H4 (cell line): ENCODE measurements at places on chromosomes 16 and 17. TPM values are rescaled to one million over a fixed set of nuclear protein-coding genes. Genes with fewer than 3 reads are reported as not detected.

SLC5A11 gene
- total RNA-seq = 0.50 TPM in 1 of 2 replicates, not detected in the other

DNA sequence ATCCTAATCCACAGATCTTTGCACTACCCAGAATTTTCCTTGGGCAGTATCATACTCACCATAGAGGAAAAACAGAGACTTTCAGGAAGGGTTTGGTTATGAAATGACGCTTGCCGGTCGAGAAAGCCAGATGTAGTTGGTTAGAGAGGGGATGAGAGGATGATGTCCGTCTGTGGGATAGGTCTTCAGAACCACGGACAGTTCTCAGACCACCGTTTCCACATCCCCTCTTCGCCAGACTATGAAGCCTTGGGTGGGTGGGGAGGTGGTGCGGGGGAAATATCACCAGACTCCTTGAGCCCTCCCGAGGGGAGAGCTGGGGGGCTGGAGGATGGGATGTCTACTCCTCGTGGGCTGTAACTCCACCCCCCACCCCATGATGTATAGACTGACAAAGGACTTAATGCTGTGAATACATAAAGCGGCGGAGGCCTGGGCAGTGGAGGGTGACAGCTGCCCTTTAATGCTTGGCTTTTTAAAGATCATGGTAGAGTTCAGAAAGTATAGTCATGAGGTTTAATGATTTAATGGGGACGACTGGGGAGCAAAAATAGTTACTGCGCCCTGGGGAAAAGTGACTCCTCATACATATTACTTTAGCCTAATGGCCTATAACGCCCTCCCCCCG, 96.6 kb downstream of the MRM1 start:
- no peak for DNase-seq

TP53TG3F gene
- not detected in 2 replicates for total RNA-seq

CWC25 gene
- 5.2 and 8.1 TPM in 2 replicates for total RNA-seq

DNA sequence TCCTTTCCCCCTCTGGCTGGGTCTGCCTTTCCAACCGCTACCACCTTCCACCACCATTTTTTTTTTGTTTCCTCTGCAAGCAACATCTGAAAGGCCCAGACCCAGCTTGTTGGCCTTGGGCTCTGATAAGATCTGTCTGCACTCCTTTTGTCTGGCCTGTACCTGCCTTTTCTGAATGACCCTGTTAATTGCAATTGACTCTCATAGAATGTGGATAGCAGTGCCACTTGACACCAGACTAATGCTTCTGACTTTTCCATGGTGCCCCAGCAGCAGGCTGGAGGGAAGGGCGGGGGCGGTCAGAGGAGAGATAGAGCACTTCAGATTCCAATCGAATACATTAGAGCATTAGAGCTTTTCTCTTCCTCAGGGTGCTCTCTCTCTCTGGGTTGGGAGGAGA, 538.9 kb downstream of the WWOX start:
- no peak for DNase-seq

CIITA gene
- 0.19 and 0.72 TPM in 2 replicates for total RNA-seq

- peak; percentile 51 for DNase-seq
Observed at GRCh38 chr16:1082266-1082951, 9.9 kb downstream of the SSTR5 start.

DNA sequence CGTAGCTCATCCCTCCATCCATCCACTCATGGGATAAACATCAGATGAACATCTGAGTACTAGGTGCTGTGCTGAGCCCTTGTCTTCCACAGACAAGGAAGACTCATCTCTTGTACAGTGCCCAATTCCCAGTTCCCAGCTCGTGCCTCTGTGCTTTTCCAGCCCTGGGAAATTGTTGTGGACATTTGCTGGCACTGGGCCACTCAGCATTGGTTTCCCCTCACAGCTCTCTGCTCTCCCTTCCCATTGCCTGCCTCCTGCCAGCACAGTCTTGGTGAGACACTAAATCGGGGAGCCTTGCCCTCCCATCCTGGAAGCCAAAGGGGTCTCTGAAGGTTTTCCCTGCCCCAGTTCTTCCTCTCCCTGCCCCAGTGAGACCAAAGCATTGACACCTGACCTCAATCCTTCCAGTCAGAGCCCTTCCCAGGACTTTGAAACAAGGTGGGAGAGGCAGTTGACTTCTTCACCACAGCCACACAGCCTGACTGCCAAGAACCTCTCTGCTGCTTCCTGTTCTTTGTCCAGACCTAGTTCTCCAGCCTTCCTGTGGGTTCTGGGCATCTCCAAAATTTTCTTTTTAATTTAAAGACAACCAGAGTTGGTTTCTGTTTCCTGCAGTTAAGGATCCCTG, 50.2 kb downstream of the WSB1 start:
- no peak for DNase-seq

GRCh38 chr17:77571155-77571981, 387.1 kb upstream of the TNRC6C start:
- DNase-seq = no peak

KCNH6 gene
- total RNA-seq = not detected in 2 replicates

- peak; percentile 34 for DNase-seq
Observed at GRCh38 chr16:17412221-17412620, 58.5 kb downstream of the XYLT1 start.

DNA sequence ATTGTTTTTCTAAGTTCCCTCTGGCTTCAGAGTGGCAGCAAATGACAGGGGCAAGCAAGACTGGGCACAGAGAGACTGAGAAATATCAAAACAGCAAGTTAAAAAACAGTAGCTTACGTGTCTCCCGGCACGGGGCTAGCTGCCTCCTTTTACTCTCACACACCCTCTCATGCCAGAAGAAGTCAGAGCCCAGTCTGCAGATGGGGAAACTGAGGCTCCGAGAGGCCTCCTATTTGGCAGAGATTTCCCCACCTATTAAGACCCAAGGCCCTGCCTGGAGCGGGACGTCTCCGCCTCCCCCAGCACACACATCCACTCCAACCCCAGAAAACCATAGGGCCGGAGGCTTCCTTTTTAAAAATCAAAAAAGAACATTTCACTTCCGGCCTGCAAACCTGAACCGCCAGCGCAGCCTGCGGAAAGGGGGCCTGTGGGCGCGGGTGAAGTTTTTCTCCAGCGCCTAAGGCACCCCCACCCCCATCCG, 832 bp downstream of the CARHSP1 start:
- no peak for DNase-seq

- no peak for DNase-seq
Observed at GRCh38 chr16:81553814-81554675, 109.4 kb downstream of the CMIP start.

CA5A gene
- total RNA-seq = not detected in 2 replicates

DNA sequence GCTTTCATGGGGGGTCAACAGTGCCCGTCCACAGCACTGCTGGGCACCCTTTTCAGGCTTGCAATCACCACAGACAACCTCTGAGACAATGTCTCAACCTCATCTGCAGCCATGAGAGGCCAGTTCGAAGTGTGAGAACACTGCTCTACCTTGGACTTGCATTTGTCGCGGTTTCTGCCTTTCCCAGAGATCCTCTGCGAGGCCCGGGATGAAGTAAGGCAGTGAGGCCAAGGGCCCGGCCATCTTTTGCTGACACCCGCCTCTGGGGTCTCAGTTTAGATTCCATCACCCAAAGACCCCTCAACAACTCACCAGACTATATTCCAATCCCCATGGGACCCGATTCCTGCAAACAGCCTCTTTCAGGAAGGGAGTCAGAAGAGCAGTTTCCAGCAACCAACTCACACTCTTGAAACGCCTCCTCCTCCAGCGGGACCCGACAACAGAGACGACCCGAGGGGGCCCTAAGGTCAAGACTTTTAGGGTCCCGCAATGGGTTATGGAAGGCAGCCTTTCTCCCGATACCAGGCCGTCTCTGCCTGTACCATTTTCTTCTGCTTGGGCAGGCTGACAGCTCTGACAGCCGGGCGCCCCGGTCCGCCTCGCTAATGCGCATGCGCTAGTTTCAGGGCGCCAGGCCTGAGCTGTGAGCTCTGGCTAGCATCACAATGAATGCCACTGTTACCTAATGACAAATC, 576.0 kb downstream of the KCNJ18 start:
- DNase-seq = no peak

DNA sequence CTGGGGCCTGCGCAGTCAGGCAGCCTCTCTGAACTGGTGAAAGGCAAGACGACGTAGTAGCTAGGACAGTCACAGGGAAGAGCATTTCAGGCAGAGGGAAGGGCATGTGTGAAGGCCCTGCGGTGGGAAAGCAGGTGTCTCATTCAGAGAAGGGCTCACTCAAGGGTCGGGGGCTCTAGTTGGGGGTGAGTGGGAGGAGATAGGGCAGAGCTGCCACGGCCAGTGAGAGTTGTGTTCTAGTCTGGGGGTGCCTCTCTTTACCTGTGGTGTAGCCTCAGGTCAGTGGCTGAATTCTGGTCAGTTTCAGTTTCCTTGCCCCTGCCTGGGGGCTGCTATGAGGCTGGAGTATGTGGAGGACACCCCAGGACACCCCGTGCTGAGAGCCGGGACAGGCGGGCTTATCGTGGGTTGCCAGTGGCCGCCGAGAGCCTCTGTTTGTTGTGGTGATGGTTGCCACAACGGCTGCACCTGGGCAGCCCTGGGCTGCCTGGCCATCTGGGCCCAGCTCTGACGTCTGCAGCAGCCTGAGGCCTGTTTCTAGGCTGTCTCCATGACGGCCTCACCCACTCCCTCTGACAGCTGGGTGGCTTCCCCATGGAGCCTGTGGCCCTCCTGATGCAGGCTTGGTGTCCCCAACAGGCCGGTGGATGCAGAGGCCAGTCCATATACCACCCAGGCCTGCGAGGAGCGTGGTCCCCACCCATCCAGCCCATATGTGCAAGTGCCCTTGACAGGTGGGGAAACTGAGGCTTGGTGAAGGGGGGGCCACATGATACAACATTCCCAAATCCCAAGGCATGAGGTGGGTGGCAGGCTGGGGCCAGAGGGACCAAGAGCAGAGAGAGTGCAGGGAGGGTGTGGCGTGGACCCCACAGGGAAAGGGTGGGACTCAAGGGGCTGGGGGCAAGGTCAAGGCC, 10.8 kb downstream of the MAP2K3 start:
- DNase-seq = peak; percentile 7

- DNase-seq = no peak
Observed at GRCh38 chr17:40190197-40191021, 13.1 kb downstream of the RAPGEFL1 start.

GRCh38 chr16:71373073-71373472, 14.6 kb downstream of the CALB2 start:
- DNase-seq = peak; percentile 69

ATP2C2 gene
- not detected in 2 replicates for total RNA-seq

TPSB2 gene
- 0.17 TPM in 1 of 2 replicates, not detected in the other for total RNA-seq

DNA sequence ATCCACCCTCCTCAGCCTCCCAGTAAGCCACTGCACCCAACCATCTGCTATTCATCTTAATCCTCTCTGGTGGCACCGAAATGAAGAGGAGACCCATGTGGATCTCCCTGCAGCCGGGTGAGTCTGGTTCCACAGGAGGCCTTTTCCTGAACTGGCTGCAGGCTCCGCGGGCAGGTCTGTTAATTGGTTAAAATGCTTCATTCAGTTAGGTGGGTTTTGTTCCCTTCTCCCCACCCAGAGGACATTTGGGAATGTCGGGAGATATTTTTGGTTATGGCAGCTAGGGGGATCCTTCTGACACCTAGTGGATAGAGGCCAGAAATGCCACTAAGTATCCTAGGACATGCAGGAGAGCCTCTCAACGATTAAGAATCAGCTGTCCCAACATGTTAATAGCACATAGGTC, 16.7 kb downstream of the C16orf54 start:
- DNase-seq = peak; percentile 63

DNA sequence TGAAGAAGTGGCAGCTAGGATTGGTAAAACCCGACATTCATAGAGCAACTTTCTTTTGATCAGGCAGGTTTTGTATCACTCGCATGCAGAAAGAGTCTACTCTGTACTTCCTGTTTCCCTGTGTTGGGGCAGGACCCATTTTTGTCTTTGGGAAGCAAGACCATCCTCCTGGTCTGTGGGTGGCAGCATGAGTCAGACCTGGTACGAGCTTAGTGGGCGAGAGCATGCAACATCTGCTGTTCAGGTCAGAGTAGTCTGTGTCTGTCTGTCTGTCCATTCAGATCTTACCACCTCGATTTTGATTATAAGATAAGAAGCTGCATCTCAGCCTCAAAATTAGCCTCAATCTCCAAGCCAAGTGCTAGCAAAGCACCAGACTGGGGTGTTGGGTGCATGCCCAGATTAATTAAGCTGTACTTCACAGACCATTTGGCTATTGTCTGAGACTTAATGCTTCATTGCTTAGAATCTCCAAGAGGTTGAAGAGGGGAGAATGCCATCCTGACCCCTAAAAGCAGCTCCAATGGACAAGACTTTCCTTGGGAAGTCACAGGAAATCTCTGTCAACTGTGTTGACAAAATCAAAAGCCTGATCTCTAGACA, 110.9 kb downstream of the XYLT1 start:
- DNase-seq = peak; percentile 66

DNA sequence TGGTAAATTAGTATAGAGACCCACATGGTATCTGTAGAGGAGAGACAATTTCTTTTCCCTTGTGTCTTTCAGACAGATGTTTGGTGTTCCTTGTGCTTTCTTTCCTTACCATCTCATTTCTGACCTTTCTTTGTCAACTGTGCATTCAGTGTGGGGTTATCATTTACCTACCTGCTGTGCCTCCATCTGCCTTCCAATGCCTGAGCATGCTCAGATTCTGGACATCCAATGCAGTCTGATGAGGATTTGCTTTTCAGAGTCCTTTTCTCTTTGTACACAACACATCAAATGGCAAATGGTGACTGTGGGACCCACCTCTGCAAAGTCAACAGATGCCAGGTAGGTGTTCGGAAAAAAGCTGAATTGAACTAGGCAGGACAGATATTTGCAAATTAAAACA, 364.8 kb downstream of the CA10 start:
- no peak for DNase-seq

- DNase-seq = no peak
Observed at GRCh38 chr16:57531253-57531575, 5.2 kb downstream of the CCDC102A start.
